Activated T-helper 17 cell treated with anti-CD3 and anti-CD28 coated beads, Interleukin-2, amount 50 U/mL, for 72 hours (primary cell): ENCODE measurements at places on chromosomes 11 and 22.

- no peak for ATAC-seq
Measured at GRCh38 chr11:66050581-66051231, 1.5 kb upstream of the SF3B2 start.

- peak; percentile 71 for ATAC-seq
Measured at GRCh38 chr11:13440100-13440855, 22.7 kb downstream of the BTBD10 start.

DNA sequence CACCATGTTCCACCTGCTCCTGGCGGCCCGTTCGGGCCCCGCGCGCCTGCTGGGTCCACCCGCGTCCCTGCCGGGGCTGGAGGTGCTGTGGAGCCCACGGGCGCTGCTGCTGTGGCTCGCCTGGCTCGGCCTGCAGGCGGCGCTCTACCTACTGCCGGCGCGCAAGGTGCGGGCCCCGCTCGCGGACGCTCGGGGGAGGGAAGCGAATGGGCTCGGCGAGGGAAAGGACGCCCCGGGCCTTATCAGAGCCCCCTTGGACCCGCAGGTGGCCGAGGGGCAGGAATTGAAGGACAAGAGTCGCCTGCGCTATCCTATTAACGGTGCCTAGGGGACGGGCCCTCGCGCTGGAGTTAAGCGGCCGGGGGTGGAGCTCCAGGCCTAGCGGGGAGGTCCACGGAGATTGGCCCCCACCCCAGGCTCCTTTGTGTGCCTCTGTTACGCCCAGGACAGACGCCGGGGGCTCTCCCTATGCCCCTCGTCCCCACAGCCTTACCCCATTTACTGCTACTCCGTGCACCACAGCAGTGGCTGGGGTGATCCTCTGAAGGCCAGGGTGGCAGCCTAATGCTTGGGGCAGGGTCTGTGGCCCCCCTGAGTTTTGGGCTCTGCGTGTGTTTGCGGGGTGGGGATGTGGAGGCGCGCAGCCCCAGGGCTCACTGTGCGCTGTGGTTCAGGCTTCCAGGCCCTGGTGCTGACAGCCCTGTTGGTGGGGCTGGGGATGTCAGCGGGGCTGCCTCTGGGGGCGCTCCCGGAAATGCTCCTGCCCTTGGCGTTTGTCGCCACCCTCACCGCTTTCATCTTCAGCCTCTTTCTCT, 1.1 kb downstream of the TM7SF2 start:
- ATAC-seq, result peak; percentile 55

GRCh38 chr22:10741210-10741609, 4786.8 kb upstream of the OR11H1 start:
- no peak for ATAC-seq

- no peak for ATAC-seq
Measured at GRCh38 chr11:8640267-8640906, 42.1 kb downstream of the TRIM66 start.

- peak; percentile 78 for ATAC-seq
Measured at GRCh38 chr11:63951779-63952536, 13.2 kb downstream of the NAA40 start.

GRCh38 chr11:61342207-61342803, 9.3 kb downstream of the TKFC start:
- ATAC-seq, result no peak

GRCh38 chr11:94658386-94658785, 91.2 kb downstream of the PIWIL4 start:
- ATAC-seq, result no peak

- ATAC-seq, result no peak
Measured at GRCh38 chr11:27697679-27698275, 2.5 kb downstream of the BDNF start.

GRCh38 chr22:38655519-38656255, 505 bp downstream of the FAM227A start:
- no peak for ATAC-seq

GRCh38 chr11:73001615-73002014, 140.5 kb downstream of the FCHSD2 start:
- no peak for ATAC-seq

- no peak for ATAC-seq
Measured at GRCh38 chr11:64102005-64102738, 63.7 kb downstream of the MACROD1 start.

DNA sequence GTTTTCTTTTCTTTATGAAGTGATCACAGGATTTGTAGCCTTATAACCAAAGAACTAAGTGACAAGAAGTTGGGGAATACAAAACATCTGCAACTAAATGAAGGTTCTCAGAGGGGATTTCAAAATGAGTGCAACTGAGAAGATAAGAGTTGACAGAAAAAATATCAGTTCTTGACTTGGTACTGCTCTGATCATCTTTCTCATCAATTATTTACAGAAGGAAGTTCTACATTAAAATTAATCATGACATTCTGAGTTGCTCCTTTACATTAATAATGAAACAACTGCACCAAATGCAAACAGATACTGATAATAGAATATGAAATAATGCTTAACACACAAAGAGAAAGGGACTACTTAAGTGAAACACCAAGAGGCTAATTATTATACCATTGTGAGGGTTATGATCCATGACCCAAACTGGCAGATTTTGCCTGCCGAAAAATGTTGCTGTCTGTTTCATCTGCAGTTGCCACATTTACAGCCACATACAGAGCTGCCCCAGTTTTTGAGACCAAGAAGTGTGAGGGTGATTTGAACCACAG, 561.9 kb upstream of the ANO5 start:
- ATAC-seq, result no peak

- peak; percentile 40 for ATAC-seq
Measured at GRCh38 chr11:10398525-10398924, 56.5 kb upstream of the AMPD3 start.

DNA sequence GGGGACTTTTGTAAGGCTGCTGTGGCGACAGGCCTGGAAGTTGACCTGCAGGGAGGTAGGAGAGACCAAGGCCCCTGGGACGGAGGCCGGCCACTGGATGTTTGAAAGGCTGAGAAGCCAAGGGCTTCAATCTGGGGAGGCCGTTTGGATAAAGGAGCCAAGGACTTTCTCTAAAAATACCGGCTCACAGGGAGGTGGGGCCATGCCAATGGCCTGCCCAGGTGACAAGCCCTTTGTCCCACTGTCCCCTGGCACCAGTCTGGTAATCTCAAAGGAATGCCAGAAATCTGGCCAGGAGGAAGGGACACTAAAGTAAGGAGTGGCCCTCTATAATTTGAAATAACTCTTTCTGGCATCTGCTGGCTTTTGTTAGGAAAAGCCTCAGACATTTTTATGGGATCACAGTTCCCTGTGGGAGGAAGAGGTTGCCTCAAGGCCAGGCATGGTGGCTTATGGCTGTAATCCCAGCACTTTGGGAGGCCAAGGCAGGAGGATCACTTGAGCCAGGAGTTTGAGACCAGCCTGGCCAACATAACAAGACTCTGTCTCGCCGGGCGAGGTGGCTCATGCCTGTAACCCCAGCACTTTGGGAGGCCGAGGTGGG, 1.9 kb upstream of the CHKA start:
- ATAC-seq, result no peak

DNA sequence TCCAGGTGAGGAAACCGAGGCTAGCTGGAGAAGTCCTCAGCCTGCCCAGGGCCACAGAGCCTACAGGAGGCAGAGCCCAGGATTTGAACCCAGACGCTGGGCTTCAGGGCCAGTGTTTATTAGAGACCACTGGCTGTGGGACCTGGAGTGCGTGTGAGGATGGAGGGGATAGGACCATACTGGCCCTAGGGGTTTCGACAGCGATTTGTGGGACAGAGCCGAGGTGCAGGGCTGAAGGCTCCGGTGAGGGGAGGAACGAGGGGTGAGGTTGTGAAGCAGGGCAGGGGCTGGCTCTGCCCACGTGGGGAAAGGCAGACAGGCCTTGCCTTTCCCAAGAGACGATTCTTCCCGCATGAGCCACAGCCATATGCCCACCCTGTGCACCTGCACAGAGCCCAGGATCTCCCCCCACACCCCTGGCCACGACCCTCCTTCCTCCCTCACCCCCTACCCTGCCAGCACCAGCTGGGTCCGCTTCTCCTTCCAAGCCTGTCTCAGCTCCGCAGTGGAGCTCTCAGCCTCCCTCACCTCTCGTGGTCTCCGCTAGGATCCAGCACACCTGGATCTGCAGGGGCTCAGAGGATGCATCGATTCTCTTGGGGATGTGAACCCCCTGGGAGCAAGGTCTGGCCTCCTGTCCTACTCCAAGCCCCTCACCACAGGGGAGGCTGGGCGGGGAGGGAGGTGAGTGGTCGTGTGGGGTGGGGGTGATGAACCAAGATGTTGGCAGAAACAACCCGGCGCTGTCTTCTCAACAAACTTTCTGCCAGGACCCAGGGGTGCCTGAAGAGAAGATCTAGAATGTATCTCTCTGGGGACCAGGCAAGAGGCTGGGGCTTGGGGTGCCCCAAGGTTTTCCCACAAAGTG, 58.4 kb downstream of the RTL6 start:
- ATAC-seq, result no peak

DNA sequence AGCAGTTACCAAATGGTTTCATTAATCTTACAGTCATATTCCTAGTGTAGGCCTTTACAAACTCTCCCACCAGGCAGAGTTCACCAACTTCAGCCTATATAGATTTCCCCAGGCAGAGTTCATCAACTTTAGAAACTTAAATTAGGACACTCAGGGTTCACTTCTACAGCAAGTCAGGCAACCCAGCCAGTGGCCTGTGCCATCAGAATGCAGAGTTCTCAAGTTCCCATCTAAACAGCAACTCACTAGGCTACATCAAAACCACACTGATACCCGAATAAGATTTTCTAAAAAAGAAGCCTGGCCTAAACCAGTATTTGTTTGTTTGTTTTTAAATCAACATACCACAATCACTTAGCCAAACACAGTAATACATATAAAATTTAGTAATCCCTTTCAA, 33.7 kb downstream of the PICALM start:
- ATAC-seq, result no peak

- no peak for ATAC-seq
Measured at GRCh38 chr11:95108159-95108611, 18.5 kb downstream of the ENDOD1 start.

- ATAC-seq, result peak; percentile 35
Measured at GRCh38 chr22:30047364-30047738, 32.9 kb upstream of the HORMAD2 start.

DNA sequence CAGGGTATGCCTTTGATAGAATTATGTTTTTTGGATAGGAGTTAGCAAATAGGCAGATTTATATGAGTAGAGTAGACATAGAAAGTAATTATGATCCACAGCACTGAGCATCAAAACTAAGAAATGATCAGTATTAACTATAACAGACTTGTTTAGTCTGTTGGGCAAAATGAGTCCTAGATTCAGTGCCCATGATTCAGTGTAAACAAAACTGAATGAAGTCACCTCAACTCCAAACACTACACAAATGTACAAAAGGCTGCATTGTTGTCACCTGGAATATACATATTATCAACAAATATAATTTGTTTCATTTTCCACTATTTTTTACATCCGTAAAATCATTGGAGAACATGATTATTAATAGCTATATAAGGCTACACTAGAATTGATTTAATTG, 6.7 kb downstream of the UEVLD start:
- peak; percentile 34 for ATAC-seq

GRCh38 chr11:123241874-123242543, 47.0 kb upstream of the CLMP start:
- ATAC-seq, result no peak

GRCh38 chr11:134098566-134099184, 29.8 kb downstream of the JAM3 start:
- ATAC-seq, result peak; percentile 52

GRCh38 chr22:23862103-23862502, 4.4 kb downstream of the SLC2A11 start:
- ATAC-seq, result no peak

- ATAC-seq, result no peak
Measured at GRCh38 chr11:131889760-131890581, 519.6 kb downstream of the NTM start.

- peak; percentile 75 for ATAC-seq
Measured at GRCh38 chr11:116798368-116798767, 6.7 kb upstream of the APOA5 start.

- ATAC-seq, result no peak
Measured at GRCh38 chr11:2770761-2771301, 71.0 kb upstream of the KCNQ1OT1 start.

GRCh38 chr11:128903248-128904061, 12.3 kb downstream of the KCNJ5 start:
- ATAC-seq, result no peak

GRCh38 chr11:93041682-93042081, 72.2 kb downstream of the MTNR1B start:
- ATAC-seq, result no peak

DNA sequence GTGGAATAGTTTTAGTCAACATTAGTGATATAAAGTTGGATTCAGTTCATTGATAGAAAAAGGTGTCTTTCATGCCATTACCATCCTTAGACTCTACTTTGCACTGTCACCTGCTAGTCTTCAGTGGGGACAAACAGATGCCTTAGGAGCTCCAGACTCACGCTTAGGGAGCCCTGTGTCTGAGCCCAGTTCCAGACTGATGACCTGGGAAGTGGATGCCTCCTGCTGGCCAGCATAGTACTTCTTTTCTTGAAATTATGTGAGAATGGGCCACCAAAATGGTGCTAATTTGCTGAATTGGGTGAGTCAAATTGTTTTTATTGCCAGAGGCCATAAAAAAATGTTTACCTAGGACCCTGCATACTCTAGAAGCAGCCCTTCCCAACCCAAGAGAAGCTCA, 53.9 kb downstream of the NOX4 start:
- no peak for ATAC-seq

- ATAC-seq, result no peak
Measured at GRCh38 chr22:43889860-43890253, 2.0 kb downstream of the PNPLA5 start.

GRCh38 chr22:49260681-49261580, 566.7 kb downstream of the BRD1 start:
- ATAC-seq, result no peak

- no peak for ATAC-seq
Measured at GRCh38 chr22:19152942-19153883, 3.1 kb upstream of the GSC2 start.

GRCh38 chr11:100715165-100715761, 28.2 kb downstream of the ARHGAP42 start:
- ATAC-seq, result no peak

DNA sequence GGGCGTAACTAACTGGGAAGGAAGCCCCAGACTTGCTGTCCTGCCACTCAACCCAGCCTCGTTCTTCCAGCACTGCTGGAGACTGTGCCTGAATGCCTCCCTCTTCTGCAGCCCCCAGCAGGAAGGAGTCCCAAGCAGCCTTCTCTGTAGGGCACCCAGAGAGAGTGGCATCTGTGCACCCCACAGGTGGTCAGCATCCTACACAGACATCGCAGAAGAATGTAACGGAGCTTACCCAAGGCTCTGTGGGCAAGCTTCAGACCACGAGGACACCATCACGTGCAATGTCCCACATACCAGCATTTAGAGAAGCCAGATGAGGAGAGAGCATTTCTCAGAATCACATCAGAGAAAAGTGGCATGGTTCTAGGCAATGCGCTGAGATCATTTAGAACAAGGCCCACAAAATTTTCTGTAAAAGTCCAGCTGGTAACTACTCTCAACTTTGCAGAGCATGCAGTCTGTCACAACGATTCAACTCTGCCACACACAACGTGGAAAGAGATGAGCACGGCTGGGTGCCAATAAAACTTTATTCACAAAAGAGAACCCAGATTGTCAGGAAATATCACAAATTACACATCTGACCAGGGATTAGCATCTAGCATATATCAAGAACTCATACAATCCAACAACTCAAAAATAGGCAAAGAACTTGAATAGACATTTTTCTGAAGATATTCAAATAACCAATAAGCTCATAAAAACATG, 33.4 kb downstream of the SHANK2 start:
- ATAC-seq, result no peak
